Inflammatory macrophage treated with lipopolysaccharide for 1 hour (primary cell): ENCODE measurements at places on chromosomes 7 and 10.

DNA sequence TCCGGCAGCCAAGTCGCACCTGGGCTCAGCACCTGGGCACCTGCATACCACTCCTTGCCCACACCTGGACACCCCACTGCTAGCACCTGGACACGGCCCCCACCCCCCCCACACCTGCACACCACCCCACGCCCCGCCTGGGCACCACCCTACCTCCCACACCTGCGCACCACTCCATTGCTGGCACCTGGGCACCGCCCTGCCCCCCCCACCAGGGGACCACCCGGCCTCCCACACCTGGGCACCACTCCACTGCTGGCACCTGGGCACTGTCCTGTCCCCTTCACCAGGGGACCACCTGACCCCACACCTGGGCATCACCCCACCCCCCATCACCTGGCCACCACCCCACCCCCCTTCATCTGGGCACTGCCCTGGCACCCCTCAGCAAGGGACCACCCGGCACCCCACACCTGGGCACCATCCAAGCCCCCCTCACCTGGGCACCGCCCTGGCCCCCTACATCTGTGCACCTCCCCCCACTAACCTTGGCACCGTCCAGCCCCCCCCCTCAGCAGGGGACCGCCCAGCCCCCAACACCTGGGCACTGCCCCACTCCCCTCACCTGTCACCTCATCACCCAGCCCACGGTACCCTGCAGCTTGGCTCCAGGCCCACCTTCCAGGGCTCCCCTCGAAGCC lies 33.8 kb upstream of the RNF32 start:
- DNase-seq: no peak

- no peak for DNase-seq
Measured at GRCh38 chr10:96047004-96047649, 3.7 kb downstream of the CCNJ start.

- no peak for DNase-seq
Measured at GRCh38 chr7:16729541-16729940, 24.0 kb upstream of the TSPAN13 start.

- peak; percentile 20 for DNase-seq
Measured at GRCh38 chr10:24617771-24618396, 105.8 kb downstream of the ARHGAP21 start.

DNA sequence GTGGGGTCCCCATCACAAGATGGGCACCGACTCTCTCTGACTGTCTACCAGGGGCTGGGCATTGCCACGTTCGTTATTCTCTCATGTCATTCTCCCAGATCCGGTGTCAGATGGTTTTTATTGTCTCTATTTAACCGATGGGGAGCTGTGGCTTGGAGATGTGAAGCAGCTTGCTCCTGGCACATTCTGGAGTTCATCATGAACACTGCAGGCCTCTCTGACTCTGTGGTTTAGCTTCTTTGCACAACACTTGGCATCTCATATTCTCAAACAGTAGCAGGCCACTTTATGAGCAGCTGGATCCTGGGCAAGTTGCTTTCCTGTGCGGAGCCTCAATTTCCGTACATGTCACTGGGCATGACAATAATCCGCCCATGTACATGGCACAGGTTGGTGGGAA lies 119.9 kb downstream of the LRRC18 start:
- DNase-seq: no peak

DNA sequence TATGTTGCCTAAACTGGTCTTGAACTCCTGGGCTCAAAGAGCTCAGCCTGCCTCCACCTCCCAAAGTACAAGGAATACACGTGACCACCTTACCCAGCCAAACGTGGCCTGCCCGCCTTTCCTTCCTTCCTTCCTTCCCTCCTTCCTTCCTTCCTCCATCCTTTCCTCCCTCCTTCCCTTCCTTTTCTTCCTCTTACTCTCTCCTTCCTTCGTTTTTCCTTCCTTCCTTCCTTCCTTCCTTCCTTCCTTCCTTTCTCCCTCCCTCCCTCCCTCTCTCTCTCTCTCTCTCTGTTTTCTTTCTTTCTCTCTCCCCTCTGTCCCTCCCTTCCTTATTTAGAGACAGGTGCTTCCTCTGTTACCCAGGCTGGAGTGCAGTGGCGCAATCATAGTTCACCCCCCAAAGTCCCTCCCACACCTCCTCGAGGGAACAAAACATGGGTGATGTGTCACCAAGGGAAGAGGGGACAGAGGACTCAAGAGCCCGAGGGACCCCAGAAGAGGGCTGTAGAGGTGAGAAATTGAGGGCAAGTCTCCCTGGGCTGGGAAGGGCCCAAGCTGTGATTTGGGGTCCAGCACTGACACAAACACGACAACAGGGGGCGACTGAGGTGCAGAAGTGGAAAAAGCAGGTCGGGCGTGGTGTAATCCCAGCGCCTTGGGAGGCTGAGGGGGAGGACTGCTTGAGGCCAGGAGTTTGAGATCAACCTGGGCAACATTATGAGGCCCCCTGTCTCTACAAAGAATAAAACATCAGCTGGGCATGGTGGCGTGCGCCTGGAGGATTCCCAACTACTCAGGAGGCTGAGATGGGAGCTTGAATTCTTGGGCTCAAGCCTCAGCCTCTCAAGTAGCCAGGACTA lies 28.1 kb downstream of the EPHB4 start:
- DNase-seq: peak; percentile 47

GRCh38 chr10:116287906-116288501 lies 15.0 kb upstream of the GFRA1 start:
- DNase-seq: peak; percentile 15

DNA sequence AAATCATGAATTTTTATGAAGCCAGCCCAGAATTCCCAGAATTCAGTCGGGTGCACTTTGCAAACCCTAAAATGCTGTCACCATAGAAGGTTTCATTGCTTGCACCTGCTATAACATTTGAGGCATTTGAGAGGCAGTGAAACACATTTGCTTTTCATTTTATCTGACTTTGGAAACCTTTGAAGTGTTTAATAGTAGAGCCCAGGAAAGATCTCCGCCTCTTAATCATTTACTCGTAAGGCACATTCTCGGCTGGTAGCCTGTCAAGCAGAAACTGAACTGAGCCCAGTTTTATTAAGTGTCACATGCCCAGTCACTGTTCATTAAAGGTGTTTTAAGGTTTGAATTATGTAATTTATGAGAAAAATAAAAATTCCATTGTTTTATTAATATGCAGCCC lies 247.6 kb downstream of the EMX2 start:
- no peak for DNase-seq

GRCh38 chr10:35636956-35637355 lies 5.1 kb downstream of the FZD8 start:
- DNase-seq: no peak

DNA sequence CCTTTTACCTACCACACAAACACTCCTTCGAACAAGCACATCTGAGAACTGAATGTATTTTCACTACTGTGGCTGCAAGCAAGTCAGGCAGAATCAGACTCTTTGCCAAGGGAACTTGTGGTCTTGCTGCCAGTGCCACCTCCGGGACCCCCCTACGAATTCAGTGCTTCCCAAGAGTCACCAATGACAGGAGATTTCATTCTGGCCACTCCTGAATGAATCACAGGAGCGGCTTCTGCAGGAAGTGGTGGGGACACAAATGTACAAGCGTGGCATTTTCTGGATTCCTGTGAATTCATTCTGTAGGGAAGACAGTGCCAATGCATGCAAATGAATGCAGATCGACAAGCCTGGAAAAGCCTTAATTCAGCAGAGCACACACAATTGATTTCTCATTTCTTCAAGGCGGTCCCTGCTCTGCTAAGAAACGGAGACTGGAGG lies 161.2 kb downstream of the CAMK1D start:
- peak; percentile 17 for DNase-seq

- DNase-seq: no peak
Measured at GRCh38 chr10:104061196-104061595, 24.5 kb downstream of the COL17A1 start.

GRCh38 chr10:10828623-10829022 lies 189.0 kb upstream of the CELF2 start:
- no peak for DNase-seq

DNA sequence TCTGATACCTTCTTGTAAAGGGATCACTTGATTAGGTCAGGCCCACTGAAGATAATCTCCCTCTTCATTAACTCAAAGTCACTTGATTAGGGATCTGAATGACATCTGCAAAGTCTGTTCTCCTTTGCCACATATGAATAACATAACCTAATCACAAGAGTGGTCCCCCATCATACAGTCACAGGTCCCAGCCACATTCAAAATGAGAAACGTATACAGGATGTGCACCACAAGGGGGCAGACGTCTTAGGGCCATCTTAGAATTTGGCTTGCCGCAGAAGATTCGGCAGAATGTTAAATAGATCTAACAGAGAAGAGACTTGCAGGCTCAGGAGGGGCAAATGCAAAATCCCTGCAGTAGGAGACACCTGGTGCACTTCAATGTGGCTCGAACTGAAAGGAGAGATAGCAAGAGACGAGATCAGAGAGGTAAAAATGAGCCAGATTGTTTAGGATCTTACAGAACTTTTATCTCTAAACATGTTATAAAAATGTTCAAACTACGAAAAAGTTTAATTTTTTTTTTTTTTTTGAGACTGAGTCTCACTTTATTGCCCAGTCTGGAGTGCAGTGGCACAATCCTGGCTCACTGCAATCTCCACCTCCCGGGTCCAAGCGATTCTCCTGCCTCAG lies 10.4 kb upstream of the SMC3 start:
- DNase-seq: peak; percentile 50

DNA sequence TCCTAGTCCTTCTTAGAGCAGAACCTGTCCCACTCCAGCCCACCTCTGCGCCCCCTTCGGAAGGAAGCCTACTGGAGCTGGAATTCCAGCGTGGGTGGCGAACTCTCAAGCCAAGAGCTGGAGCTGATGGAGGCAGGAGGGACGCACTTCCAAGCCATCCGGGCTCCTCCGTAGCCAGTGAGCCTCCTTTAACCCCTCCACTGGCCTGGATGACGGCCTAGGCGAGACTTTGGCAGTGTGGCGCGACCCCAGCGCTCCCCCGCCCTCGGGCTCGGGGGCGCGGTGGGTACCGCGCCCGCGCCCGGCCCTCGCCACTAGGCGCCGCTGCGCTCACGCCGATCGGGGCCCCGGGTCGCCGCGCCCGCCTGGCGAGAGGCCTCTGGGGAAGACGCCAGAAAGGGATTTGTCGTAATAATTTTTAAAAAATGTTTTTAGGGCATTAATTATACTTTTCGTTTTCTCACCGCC lies 5.1 kb upstream of the EMX2 start:
- DNase-seq: no peak
